ENCODE measurements at places on chromosomes 13 and 19.
A peak's percentile ranks its signal among the peaks of the same experiment; 100 is the strongest.

GRCh38 chr13:20475927-20476691 is 49.5 kb downstream of the CRYL1 start:
- H3K36me3 ChIP-seq, result no peaks in the 10 kb centered on the region
- H3K4me1 ChIP-seq, result peaks cover 10% of the 10 kb centered on the region
- H3K27ac ChIP-seq, result no peak overlapping the region
- no peak for DNase-seq
- no peak overlapping the region for H3K4me3 ChIP-seq

GRCh38 chr13:39672378-39673132 is 17.1 kb downstream of the COG6 start:
- peaks cover 7% of the 10 kb centered on the region for H3K36me3 ChIP-seq
- no peak for DNase-seq
- no peak overlapping the region for H3K27ac ChIP-seq

DNA sequence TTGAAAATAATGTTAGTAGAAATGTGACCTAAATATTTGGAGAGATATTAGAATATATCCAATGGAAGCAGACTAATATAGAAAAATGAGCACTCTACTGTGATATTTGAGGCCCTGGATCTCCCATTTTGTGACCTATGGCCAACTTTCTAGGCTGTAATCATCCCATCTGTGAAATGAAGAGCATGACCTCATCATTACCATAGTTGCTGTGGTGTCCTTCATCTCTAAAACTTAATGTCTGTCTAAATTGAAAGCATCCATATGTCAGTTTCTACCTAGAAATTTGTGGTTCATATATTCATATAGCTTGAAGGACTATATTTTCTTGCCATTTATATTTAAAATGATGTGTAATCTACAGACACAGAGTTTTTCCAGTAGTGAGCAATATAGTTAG is 41.6 kb downstream of the PAN3 start:
- H3K27ac ChIP-seq, result no peak overlapping the region
- no peak overlapping the region for H3K4me3 ChIP-seq
- H3K4me1 ChIP-seq, result peaks cover 34% of the 10 kb centered on the region
- H3K27me3 ChIP-seq, result no peaks in the 10 kb centered on the region

- no peaks in the 10 kb centered on the region for H3K27me3 ChIP-seq
- peaks cover 58% of the 10 kb centered on the region for H3K4me1 ChIP-seq
- peaks cover 10% of the 10 kb centered on the region for H3K36me3 ChIP-seq
- H3K27ac ChIP-seq, result peak overlapping the region; percentile 90
- H3K4me3 ChIP-seq, result peak overlapping the region; percentile 51
These were observed 6.4 kb upstream of the IPO5 start for GRCh38 chr13:97946951-97947588.

- H3K27ac ChIP-seq, result peak overlapping the region; percentile 28
- peak; percentile 68 for DNase-seq
- peaks cover 12% of the 10 kb centered on the region for H3K36me3 ChIP-seq
- peaks cover 28% of the 10 kb centered on the region for H3K4me1 ChIP-seq
- H3K4me3 ChIP-seq, result no peak overlapping the region
These were observed 40.7 kb upstream of the DOCK9 start for GRCh38 chr13:99018418-99019180.

DNA sequence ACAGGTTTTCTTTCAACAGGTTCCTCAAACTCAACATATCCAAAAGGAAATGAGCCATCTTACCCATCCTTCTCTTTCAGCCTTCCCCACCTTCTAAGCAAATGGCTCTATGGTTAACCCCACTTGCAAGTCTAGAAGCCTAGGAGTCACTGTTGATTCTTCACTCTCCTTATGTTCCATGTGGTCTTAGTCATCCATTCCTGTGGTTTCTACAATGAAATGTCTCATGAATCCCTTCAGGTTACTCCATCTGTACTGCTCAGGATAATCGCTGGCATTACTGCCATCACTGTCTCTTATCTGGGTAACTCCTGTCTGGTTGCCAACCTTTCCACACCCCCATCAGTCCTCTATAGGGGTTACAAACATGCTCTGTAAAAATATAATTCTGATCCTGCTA is 381.3 kb downstream of the ENOX1 start:
- no peak overlapping the region for H3K4me3 ChIP-seq
- peaks cover 25% of the 10 kb centered on the region for H3K4me1 ChIP-seq
- DNase-seq, result peak; percentile 57
- H3K27me3 ChIP-seq, result peaks cover 7% of the 10 kb centered on the region
- H3K36me3 ChIP-seq, result no peaks in the 10 kb centered on the region

- peaks cover 58% of the 10 kb centered on the region for H3K36me3 ChIP-seq
- H3K27ac ChIP-seq, result peak overlapping the region; percentile 100
- DNase-seq, result no peak
- peaks cover 93% of the 10 kb centered on the region for H3K27me3 ChIP-seq
These were observed 36.6 kb downstream of the ZSWIM4 start for GRCh38 chr19:13831537-13832467.

- no peak overlapping the region for H3K27ac ChIP-seq
- H3K4me3 ChIP-seq, result no peak overlapping the region
- H3K36me3 ChIP-seq, result no peaks in the 10 kb centered on the region
- peak; percentile 19 for DNase-seq
These were observed 1589.1 kb upstream of the SPRY2 start for GRCh38 chr13:81929988-81930387.

- peak overlapping the region; percentile 67 for H3K4me3 ChIP-seq
- peaks cover 6% of the 10 kb centered on the region for H3K4me1 ChIP-seq
- H3K27ac ChIP-seq, result peak overlapping the region; percentile 66
- DNase-seq, result peak; percentile 71
- H3K36me3 ChIP-seq, result peaks cover 28% of the 10 kb centered on the region
- peaks cover 2% of the 10 kb centered on the region for H3K27me3 ChIP-seq
These were observed 11.0 kb downstream of the FUZ start for GRCh38 chr19:49801966-49802661.

GRCh38 chr13:20057963-20058362 is 99.4 kb downstream of the ZMYM2 start:
- no peaks in the 10 kb centered on the region for H3K4me1 ChIP-seq
- no peak overlapping the region for H3K27ac ChIP-seq
- DNase-seq, result no peak
- no peak overlapping the region for H3K4me3 ChIP-seq
- no peaks in the 10 kb centered on the region for H3K27me3 ChIP-seq

DNA sequence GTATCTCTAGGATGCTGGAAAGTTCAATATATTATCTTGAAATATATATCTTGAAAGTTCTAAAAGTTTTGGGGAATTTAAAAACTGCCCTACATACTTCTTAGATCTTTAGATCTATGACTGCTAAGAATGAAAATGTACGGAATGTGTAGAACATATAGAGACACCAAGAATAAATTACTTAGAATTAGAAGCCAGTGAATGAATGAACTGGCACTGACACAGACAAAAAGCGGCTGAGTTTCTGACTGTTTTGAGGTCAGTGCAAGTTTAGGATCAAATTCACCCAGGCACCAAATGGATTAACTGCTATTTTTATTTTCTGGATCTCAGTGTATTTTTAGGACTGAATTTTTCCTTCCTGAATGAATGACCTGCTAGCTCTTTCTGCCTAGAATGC is 411.2 kb downstream of the KCTD12 start:
- peaks cover 4% of the 10 kb centered on the region for H3K27me3 ChIP-seq
- DNase-seq, result no peak
- no peaks in the 10 kb centered on the region for H3K36me3 ChIP-seq
- no peak overlapping the region for H3K27ac ChIP-seq

DNA sequence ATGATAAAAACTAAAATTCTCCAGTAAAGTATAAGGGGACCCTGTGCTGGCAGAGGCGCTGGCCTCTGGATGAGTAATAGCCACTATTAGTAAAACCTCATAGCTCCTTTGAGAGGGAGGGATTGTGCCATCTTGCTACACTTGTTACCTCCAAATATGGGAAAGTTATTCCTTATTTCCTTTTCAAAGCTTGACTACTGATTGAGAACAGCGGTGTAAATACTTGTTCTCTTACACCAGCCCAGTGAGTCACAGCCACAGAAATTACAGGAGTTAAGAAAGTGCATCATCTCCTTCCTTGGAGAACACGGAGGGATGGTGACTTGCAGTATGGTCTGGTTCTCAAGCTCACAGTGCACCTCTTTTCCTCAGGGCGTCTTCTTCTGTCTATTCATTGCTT is 379.0 kb downstream of the EFNB2 start:
- H3K27ac ChIP-seq, result peak overlapping the region; percentile 96
- peak; percentile 99 for DNase-seq
- peaks cover 14% of the 10 kb centered on the region for H3K36me3 ChIP-seq
- no peaks in the 10 kb centered on the region for H3K27me3 ChIP-seq

GRCh38 chr13:95254339-95254738 is 46.9 kb downstream of the ABCC4 start:
- DNase-seq, result peak; percentile 36
- H3K27me3 ChIP-seq, result no peaks in the 10 kb centered on the region
- peak overlapping the region; percentile 46 for H3K4me3 ChIP-seq
- peak overlapping the region; percentile 53 for H3K27ac ChIP-seq

GRCh38 chr19:30288911-30289310 is 83.3 kb upstream of the ZNF536 start:
- no peak overlapping the region for H3K4me3 ChIP-seq
- no peaks in the 10 kb centered on the region for H3K4me1 ChIP-seq
- no peak overlapping the region for H3K27ac ChIP-seq
- no peaks in the 10 kb centered on the region for H3K27me3 ChIP-seq
- H3K36me3 ChIP-seq, result no peaks in the 10 kb centered on the region

- H3K4me1 ChIP-seq, result peaks cover 10% of the 10 kb centered on the region
- no peak overlapping the region for H3K27ac ChIP-seq
- H3K36me3 ChIP-seq, result no peaks in the 10 kb centered on the region
- peak overlapping the region; percentile 87 for H3K4me3 ChIP-seq
- DNase-seq, result no peak
- H3K27me3 ChIP-seq, result peaks cover 4% of the 10 kb centered on the region
These were observed 993 bp downstream of the RGL3 start for GRCh38 chr19:11418094-11418548.

All from HFFc6 (cell line).